ENCODE measurements at places on chromosomes 6 and 20. TPM values are rescaled to one million over a fixed set of nuclear protein-coding genes. Genes with fewer than 3 reads are reported as not detected.

Gene RBPJL
- not detected for total RNA-seq

Gene CST7
- 92.0 TPM for total RNA-seq

DNA sequence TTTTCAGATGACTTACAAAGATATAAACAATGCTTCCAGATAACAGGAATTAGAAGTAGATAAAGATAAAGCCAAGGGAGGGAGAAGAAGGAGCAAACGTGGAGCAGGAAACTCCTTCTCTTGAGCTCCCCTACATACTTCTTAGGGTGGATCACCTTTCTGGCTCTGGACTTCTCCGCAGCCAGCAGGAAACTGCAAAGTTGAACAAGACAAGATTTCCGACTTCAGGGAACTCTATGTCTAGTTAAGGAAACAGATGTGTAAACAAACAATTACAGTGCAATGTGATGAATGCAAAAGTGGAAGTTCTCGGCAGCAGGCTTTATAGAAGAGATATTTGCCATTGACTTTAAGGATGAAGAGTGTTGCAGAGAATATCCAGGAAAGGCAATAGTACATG lies 134.0 kb upstream of the MARCKS start:
- DNase-seq, result no peak

- no peak for DNase-seq
These were observed 46.2 kb upstream of the SDHAF4 start for GRCh38 chr6:70520575-70520974.

DNA sequence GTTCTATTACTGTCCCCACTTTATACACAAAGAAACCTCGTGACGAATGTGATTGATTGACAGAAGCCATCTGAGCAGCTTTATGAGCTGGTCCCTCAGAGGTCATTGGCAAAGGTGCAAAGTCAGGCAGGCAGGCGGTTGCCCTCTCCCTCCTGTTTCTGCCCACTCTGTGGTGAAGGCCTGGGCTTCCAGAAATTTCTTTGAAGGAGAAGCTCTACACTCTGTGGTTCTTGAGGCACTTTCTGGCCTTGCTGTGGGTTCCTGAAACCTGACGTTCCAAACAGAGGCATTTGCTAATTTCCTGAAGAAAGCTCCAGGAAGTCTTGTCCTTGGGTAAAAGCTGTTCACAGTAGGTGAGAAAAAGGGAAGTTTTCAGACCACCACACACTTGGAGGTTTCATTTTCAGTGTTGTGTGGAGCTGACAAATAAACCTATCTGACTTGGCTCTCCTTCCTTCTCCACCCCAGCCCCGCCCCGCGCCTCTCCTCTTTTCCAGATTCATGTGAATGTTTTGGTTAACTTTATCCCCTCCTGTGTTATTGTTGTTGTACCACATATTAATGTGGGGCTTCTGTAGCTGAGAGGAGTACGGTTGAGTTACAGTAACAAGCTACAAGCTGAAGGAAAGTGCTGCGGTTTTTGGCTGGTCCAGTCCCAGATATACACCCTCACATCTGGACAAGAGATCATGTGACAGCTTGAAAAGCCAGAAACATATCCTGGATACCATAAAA lies 274.1 kb downstream of the CLIC5 start:
- no peak for DNase-seq

DNA sequence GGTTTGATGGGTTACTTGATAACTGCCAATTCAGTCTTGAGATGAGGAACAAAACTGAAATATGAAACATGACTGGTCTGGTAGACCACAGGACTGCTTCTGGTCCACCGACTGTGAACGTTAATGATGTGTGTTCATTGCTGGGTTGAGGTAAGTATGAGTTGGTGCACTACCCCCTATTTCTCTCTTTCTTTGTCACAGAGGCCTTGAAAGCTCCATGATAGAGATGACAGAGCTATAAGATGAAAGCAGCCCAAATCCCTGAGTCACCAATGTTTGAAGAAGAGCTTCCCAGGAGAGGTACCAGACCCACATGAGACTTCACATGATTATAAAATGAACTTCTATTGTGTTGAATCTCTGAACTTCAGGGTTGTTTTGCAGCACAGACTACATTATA lies 555.5 kb downstream of the PTPRT start:
- no peak for DNase-seq

GRCh38 chr6:157814883-157815282 lies 8.2 kb upstream of the SNX9 start:
- no peak for DNase-seq
